ENCODE measurements at places on chromosomes 1 and 21. TPM values are rescaled to one million over a fixed set of nuclear protein-coding genes. Genes with fewer than 3 reads are reported as not detected.

GRCh38 chr1:3068564-3069431 is at the start of gene PRDM16:
TSS of gene PRDM16 (plus strand) at chr1:3069203. CDS start at chr1:3069260, 57 bp downstream.
- peak within 1 kb of the TSS; percentile 63 for H3K4me3 ChIP-seq
- no peaks in the 10 kb centered on the region for H3K36me3 ChIP-seq
- H3K4me1 ChIP-seq: peaks cover 14% of the 10 kb centered on the region
- H3K27me3 ChIP-seq: peaks cover 2% of the 10 kb centered on the region

- no peak overlapping the region for H3K27ac ChIP-seq
- H3K36me3 ChIP-seq: no peaks in the 10 kb centered on the region
- DNase-seq: no peak
- H3K4me1 ChIP-seq: no peaks in the 10 kb centered on the region
Observed at GRCh38 chr21:8989721-8990325, 1531.6 kb upstream of the TPTE start.

The DCST1 gene
- polyA plus RNA-seq: not detected

DNA sequence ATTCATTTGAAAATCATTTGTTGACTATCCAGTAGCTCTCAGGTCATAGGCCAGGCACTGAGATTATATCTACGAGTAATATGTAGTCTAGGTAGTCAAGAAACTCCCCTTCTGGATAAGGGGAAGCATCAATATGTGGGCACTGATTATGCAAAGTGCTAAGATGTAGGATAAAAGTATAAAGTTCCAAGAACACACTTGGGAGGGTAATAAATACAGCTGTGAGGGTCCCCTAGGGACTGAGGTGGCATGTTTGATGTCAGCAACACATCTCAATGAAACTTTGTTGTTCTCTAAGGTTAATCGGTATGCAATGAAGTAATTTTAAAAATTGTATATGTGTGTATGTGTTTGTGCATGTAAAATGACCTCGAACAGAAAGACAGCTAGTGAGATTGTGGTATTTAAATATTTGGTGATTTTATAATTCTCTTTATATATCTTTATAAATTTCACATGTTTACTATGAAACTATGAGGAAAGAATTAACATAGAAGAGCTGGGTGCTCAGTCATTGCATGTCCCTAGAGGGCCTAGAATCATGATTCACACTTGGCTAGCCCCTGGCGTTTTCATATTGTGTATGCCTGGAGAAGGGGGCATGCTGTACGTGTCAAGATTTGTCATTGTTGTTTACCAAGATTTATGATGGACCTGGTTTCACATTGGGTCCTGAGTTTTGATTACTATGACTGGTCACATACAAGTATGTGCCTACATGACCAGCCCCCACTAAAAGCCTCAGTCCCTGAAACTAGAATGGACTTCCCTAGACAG is 140.1 kb upstream of the DUSP10 start:
- no peaks in the 10 kb centered on the region for H3K36me3 ChIP-seq
- H3K4me3 ChIP-seq: no peak overlapping the region
- H3K27ac ChIP-seq: no peak overlapping the region

Measured in small intestine (tissue), 16 donors.